Fibroblast of skin of left quadriceps (primary cell): ENCODE measurements at places on chromosomes 3 and 15.
A peak's percentile ranks its signal among the peaks of the same experiment; 100 is the strongest.

- DNase-seq, result no peak
These were observed 68.6 kb downstream of the VGLL4 start for GRCh38 chr3:11574981-11575669.

GRCh38 chr3:139610886-139611285 is 66.9 kb downstream of the NMNAT3 start:
- DNase-seq, result no peak

- DNase-seq, result no peak
These were observed 101.7 kb upstream of the TP63 start for GRCh38 chr3:189529468-189529867.

- DNase-seq, result no peak
These were observed 104.0 kb downstream of the KLHL25 start for GRCh38 chr15:85690561-85691231.

GRCh38 chr3:58206406-58207011 is 4.3 kb downstream of the DNASE1L3 start:
- no peak for DNase-seq

DNA sequence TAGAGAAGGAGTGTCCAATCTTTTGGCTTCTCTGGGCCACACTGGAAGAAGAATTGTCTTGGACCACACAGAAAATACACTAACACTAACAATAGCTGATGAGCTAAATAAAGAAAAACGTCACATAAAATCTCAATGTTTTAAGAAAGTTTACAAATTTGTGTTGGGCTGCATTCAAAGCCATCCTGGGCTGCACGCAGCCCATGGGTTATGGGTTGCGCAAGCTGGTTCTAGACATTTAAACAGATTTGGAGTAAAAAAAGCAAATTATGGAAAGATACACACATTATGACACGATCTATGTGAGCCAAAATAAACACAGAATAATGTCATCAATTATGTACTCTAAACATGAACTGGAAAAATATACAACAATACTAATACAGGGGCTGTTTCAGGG is 703.3 kb upstream of the LMCD1 start:
- DNase-seq, result no peak

DNA sequence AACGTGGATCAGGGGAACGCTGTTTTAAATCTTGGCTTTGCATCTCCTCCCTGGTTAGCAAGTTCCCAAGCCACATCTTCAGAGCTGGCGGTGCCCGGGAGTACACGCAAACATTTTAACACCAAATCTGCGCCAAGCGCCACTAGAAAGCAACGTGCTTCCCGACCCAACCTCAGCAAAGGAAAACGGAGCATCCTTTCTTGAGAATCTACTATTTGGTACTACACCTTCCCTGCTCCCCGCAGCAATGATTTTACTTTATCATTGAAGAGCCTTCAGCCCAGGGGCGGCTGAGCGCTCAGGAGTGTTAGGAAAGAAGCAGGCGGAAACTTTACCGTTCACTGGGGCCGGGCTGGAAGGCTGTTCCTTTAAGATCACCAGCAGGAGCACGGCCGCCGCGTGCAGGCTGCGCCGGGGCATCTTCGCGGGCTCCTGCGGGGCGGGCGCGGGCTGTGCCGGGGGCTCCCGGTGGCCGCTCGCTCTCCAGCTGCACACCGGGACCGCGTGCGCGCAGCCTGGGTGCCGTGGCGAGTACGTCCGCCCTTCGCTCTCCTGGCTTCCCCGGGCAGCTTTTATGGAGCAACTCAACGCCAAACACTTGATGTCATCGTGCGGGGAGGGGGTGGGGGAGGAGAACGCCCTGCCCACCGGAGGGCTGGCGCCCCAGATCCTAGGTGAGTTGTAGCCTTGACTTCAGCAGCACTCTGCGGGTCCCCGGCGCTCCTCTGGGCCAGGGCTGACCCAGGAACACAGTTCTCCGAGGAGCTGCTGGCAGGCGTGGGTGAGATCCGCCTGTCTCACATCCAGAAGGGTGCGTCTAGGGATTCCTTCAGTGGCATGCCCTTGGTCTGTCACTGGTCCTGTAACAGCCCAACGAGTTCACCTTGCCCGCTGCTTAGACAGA is at the start of gene CA12:
TSS of gene CA12 (minus strand) at position 546 of the 904 bp plus-strand sequence. CDS start at position 420, 126 bp downstream.
- DNase-seq, result no peak

DNA sequence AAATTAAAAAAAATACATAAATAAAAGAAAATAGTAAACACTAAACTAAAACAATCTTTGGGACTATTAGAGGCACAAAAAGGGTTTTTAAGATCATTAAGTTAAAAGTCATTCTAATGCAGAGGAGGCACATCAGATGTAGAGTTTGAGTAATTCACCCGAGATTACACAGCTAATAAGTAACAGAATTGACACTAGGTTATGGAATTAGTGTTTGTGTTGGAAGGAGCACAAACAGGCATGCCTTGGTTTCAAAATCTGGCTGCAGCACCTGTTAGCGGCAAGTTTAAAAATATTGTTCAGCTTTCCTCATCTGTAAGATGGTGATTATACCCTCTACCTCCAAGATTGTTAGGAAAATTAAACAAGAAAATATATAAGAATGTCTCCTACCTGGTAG is 39.0 kb downstream of the RASA2 start:
- no peak for DNase-seq

- no peak for DNase-seq
These were observed 17.5 kb downstream of the VGLL3 start for GRCh38 chr3:86973440-86973839.

GRCh38 chr3:197028728-197029510 is 698 bp downstream of the MELTF start:
- DNase-seq, result no peak

- no peak for DNase-seq
These were observed 19.6 kb downstream of the GYG1 start for GRCh38 chr3:149010966-149011365.

DNA sequence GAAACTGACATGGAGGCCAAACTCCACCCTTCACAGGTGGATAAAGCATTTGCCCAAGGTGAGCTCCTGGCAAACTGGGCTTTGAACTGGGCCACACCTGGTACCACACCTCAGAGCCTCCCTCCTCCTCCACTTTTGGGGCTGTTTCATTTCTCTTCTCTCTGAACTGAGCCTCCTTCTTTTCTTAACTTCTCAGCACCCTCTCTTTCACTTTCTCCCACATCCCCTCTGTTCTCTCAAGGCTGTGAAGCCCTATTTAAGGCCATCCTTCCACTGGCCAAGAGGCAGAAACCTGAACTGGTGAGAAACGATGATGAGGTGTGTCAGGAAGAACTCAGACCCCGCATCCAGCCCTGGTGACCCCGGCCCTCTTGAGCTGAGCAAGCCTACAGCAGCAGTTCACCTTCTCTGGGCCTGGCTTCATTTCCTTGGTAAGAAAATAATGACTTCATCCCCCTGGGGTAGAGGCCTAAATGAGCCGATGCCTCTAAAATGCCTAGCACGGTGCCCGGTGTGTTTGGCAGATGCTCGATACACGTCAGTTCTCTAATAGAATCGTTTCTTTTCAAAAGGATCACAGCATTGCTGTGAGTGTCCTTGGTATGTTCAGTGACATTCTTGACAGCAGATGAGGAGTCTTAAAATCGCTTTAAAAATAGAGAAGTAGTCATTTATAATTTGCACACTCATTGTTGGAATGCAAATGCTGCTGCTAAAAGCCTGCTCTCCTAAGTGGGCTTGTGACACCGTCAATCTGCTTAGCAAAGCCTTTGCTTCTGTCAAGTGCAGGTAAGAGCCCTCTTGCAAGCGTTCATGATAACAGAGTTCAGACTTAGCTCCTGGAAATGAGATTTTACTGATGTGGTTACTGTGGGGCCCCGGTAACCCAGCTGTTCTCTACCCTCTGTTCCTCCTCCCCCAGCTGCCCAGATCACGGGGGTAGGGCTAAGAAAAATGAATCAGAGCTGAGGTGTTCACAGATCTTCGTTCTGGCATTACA is 97.7 kb upstream of the ATP2B2 start:
- no peak for DNase-seq

- no peak for DNase-seq
These were observed 209.9 kb upstream of the UBE2E1 start for GRCh38 chr3:23595851-23596250.

GRCh38 chr3:71491154-71491752 is 92.3 kb downstream of the FOXP1 start:
- DNase-seq, result no peak

- DNase-seq, result no peak
These were observed 28.6 kb upstream of the CCDC39 start for GRCh38 chr3:180707896-180708295.

- no peak for DNase-seq
These were observed 263.8 kb downstream of the ZBBX start for GRCh38 chr3:167116120-167116922.

DNA sequence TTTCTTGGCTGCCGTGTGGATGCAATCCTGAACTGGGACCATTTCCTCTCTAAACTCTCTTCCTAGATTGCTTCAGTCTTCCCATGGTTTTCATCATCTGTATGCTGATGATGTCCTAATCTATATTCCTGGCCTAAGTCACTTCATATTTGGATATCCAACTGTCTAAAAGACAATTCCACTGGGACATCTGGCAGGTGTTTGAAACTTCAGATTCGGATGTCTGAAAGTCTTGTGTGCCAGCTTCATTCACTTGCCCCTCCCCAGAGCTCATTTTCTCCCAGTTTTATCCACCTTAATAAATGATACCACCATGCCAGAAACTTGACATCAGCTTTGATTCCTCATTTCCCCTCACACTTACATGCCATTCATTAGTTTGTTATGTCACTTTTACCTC is 134.9 kb upstream of the PTX3 start:
- no peak for DNase-seq

DNA sequence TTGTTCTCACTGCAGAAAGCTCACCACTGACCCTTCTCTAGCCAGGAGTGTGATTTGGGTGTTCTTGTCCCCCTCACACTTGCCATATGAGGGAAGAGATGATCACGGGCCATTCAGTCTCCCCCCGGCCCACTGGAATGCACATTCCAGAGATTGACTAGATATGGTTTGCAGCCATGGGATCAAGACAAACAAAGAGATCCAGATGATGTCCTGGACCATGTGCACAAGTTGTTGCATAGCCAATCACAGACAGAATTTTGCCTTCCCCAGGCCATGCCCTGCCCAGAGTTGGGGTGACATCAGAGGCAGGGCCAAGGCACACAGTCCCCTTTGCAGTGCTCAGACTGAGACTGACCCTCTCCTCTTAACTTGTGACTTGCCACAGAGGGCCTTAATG is 14.8 kb downstream of the MUC13 start:
- DNase-seq, result peak; percentile 18

- DNase-seq, result no peak
These were observed 340.2 kb downstream of the ROBO2 start for GRCh38 chr3:77380136-77380535.

DNA sequence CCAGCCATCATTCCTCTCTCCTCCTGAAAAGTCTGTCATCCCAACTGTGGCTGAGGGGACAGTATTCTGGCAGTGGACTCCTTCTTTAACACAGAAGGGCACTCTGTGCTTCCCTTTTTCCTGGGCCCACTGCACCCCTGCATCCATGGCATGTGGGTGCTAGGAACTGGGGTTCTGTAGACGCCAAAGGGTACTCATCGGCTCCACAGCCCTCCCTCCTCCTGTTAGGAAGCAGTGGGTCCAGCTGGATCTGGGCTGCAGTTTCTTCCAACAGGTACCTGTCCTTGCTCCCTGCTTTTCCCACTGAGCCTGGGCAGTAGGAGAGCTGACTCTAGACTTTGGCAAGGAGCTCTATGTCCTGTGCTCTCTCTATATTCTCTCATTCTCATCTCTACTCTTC is 6.4 kb upstream of the MANF start:
- DNase-seq, result no peak
